ENCODE measurements at places on chromosomes 11 and 22. TPM values are rescaled to one million over a fixed set of nuclear protein-coding genes. Genes with fewer than 3 reads are reported as not detected.

- DNase-seq: no peak
These were observed 214.4 kb downstream of the HIPK3 start for GRCh38 chr11:33471541-33471940.

DNA sequence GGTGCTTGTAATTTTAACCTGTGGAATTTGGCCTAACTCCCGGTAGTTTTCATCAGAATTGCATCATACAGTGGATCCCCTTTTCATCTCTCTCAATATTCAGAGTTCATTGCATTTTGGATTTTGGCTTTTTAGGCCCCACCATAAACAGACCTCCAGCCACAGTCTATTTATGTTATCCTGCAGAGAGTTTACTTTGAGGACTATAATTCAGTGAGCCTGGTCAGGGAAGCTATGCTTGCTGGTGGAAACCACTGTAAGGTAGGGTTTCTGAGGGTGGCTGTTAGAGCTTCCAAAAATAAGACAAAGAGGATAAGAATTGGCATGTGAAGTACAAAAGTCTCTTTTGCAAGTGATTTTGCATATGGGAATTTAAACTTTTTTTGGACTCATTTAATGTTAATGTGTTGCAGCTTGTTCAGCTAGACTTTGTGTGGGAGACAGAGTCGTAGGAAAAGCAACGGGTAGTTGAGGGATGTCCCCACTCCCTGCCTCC, 34.8 kb upstream of the DDI1 start:
- DNase-seq: no peak

- no peak for DNase-seq
These were observed at the start of gene PNPLA5 for GRCh38 chr22:43891360-43892182. Gene PNPLA5, minus strand, starts transcription at chr22:43892013. Its CDS starts 133 bp downstream, at chr22:43891880.

- no peak for DNase-seq
These were observed 208.6 kb upstream of the NARS2 start for GRCh38 chr11:78783301-78783700.

- no peak for DNase-seq
These were observed 348.2 kb downstream of the LARGE1 start for GRCh38 chr22:33572086-33572485.

DNA sequence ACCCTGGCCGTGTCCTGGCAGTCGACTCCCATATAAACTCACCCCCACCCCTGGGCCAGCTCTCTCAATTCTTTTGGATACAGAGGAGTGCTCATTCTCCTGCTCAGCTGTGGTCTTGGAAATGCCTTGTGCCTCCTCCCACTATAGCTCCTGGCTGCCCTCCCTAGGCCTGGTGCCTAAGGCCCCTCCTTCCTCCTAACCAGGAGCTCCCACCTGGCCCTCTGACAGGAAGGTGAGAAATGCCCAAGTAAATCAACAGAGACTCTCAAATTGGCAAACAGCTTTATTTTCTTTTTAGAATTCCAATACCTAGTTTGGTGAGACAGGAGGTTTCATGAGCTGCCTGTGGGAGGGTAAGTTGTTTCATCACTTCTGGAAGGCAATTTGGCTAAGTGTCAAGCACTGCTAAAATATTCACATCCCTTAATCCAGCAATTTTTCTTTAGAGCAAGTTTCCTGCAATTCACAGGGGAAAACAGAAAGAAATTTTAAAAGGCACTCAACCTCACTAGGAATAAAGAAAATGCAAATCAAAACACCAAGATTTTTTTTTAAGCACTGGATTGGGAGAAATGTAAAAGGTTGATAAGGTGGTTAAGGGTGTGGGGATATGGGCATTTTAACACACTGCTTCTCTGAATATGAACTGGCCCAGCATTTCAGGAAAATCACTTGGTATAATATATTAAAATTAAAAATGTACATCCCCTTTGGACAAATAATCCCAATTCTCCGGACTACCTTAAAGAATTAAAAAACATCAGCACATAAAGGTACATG, 209.7 kb upstream of the ARHGAP20 start:
- DNase-seq: no peak

PGA5 gene
- not detected for total RNA-seq

DNA sequence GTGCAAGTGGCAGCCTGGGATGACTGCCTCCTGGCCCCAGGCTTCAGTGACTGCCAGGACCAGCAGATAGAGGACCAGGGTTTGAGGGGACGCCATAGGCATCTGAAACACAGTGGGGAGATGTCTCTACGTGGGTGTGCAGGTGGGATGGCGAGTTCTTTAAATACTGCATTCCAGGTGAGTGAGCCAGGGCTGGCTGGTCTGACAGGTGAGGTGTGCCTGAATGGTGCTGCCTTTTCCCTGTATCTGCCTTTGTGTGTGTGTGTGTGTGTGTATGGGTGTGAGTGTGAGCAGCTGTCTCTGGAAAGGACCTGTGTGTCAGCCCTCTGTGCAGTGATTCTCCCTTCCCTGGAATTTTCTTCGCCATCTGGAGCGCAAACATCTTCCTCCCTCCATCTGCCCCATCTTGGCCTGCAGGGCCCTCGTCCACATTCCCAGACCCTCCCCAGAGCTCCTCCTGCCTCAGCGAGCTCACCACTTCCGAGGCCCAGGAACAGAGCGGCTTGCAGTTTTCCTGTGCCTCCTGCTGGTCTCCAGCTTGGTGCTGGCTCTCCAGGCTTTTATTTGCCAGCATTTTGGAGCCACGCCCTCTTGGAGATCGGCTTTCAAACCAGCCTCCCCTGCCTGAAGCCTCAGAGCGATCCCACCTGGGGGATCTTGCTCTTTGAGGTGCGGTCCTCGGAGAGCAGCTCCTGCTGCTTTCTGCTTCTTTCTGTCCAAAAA, at the start of gene GPHA2:
Gene GPHA2, minus strand, starts transcription at position 535 of the 723 bp plus-strand sequence. Its CDS starts 433 bp downstream, at position 102.
- no peak for DNase-seq
